ENCODE measurements at places on chromosomes 3 and 15.

- DNase-seq: no peak
- H3K4me1 ChIP-seq: peaks cover 22% of the 10 kb centered on the region
- H3K36me3 ChIP-seq: no peaks in the 10 kb centered on the region
- H3K4me3 ChIP-seq: no peak overlapping the region
These were observed 79.6 kb downstream of the PGPEP1L start for GRCh38 chr15:98927996-98928395.

DNA sequence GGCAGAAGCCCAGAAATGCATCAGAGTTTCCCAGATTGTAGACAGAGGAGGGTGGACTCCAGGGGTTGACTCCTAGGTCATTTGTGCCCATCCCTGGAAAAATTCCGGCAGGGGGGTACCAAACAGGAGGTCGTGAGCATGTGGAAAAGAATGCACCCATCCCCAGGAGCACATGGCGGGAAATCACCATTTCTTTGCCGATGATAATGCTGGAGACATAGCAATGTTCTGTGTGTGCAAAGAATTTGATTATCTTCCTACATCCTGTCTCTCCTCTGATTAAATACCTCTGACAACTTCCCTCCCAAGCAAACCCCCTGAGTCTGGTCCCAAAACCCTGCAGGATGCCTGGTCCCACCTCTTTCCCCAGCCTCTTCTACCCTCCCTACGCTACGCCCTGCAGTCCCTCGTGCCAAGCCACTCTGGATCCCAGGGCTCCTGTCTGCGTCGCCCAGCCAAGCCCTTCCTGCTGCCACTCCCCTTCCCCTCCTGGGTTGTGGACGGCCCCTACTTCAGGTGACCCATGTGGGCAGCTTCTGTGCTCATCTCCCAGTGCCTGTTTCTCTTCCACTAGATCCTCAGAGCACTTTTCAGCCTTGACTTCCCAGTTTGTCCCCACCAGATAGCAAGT, 15.8 kb downstream of the WNT7A start:
- no peak for DNase-seq
- no peaks in the 10 kb centered on the region for H3K27me3 ChIP-seq
- no peak overlapping the region for H3K4me3 ChIP-seq
- H3K4me1 ChIP-seq: no peaks in the 10 kb centered on the region

DNA sequence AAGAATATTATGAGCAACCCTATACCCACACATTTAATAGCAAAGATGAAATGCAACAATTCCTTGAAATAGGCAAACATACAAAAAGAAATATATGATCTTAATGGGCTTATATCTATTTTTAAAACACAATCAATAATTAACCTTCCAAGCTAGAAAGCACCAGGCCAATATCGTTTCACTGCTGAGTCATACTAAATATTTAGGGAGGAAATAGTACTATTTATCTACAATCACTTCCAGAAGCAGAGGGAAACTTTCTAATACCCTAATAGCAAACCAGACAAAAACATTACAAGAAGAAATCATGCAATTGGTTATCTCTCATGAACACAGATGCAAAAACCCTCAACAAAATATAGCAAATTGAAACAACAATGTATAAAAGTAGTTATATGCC, 207.8 kb downstream of the MTHFS start:
- H3K27ac ChIP-seq: no peak overlapping the region
- no peak for DNase-seq
- no peak overlapping the region for H3K4me3 ChIP-seq
- no peaks in the 10 kb centered on the region for H3K27me3 ChIP-seq
- no peaks in the 10 kb centered on the region for H3K4me1 ChIP-seq

GRCh38 chr15:80242132-80242769, 9.8 kb downstream of the CTXND1 start:
- H3K4me3 ChIP-seq: no peak overlapping the region
- H3K27ac ChIP-seq: no peak overlapping the region
- DNase-seq: no peak
- no peaks in the 10 kb centered on the region for H3K36me3 ChIP-seq
- H3K27me3 ChIP-seq: no peaks in the 10 kb centered on the region

DNA sequence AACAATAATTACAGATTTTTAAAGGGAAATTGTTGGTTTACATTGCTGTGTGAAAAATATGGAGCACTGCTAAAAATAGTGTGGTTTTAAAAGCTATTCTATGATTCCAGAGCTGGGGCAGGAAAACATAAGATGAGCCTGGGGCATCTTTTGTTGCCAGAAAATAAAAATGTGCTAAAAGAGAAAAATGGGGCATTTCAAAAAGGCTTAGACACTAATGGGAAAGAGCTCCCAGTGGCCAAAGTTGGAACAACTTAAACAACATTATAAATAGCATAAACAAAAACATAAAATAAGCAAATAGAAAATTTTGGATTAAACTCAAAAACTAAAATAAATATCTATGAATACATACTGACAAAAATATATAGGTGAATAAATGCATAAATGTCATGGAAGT, 478.9 kb downstream of the NLGN1 start:
- H3K27ac ChIP-seq: no peak overlapping the region
- H3K36me3 ChIP-seq: no peaks in the 10 kb centered on the region
- peaks cover 3% of the 10 kb centered on the region for H3K4me1 ChIP-seq
- H3K4me3 ChIP-seq: no peak overlapping the region

DNA sequence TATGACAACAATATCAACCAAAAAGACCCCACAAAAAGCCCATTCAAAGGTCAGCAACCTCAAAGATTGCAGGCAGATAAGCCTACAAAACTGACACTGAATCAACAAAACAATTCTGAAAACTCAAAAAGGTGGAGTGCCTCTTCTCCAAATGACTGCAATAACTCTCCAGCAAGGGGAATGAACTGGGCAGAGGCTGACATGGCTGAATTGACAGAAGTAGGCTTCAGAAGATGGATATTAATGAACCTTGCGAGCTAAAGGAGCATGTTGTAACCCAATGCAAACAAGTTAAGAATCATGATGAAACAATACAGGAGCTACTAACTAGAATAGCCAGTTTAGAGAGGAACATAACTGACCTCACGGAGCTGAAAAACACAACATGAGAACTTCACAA, 20.4 kb upstream of the SLC25A38 start:
- H3K27me3 ChIP-seq: no peaks in the 10 kb centered on the region
- no peak overlapping the region for H3K27ac ChIP-seq
- H3K36me3 ChIP-seq: no peaks in the 10 kb centered on the region
- H3K4me1 ChIP-seq: no peaks in the 10 kb centered on the region
- no peak for DNase-seq
- no peak overlapping the region for H3K4me3 ChIP-seq

- no peak overlapping the region for H3K4me3 ChIP-seq
- no peaks in the 10 kb centered on the region for H3K36me3 ChIP-seq
- no peak overlapping the region for H3K27ac ChIP-seq
- H3K27me3 ChIP-seq: no peaks in the 10 kb centered on the region
- no peaks in the 10 kb centered on the region for H3K4me1 ChIP-seq
These were observed 22.6 kb upstream of the ANPEP start for GRCh38 chr15:89837134-89837829.

DNA sequence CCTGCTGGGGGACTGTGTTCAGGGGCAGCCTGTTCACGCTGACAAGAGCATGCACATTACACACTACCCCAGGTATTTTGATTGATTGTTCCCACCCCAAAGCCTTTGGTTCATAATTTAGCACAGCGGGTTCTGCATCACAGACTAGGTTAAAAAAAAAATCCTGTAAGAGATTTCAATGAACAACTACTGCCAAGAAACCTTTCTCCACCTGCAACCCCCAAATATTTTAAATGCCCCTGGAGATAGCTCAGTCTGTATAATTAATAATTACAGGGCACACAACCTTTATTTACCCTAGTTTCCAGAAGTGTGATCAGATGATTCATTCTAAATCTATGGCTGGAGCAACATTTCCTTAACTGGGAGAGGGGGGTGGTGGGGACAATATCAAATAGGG, 87.6 kb downstream of the NR2F2 start:
- no peak overlapping the region for H3K27ac ChIP-seq
- H3K4me1 ChIP-seq: peaks cover 4% of the 10 kb centered on the region
- H3K27me3 ChIP-seq: no peaks in the 10 kb centered on the region
- no peak overlapping the region for H3K4me3 ChIP-seq
- DNase-seq: no peak

- H3K36me3 ChIP-seq: no peaks in the 10 kb centered on the region
- no peaks in the 10 kb centered on the region for H3K27me3 ChIP-seq
- DNase-seq: no peak
These were observed 81.6 kb downstream of the HERC1 start for GRCh38 chr15:63752075-63752684.

All from ovary (tissue), 10 donors.